KG1 (cell line): ENCODE measurements at places on chromosomes 3 and 15.

GRCh38 chr15:83290236-83290635 lies 5.8 kb upstream of the BNC1 start:
- no peak for DNase-seq

DNA sequence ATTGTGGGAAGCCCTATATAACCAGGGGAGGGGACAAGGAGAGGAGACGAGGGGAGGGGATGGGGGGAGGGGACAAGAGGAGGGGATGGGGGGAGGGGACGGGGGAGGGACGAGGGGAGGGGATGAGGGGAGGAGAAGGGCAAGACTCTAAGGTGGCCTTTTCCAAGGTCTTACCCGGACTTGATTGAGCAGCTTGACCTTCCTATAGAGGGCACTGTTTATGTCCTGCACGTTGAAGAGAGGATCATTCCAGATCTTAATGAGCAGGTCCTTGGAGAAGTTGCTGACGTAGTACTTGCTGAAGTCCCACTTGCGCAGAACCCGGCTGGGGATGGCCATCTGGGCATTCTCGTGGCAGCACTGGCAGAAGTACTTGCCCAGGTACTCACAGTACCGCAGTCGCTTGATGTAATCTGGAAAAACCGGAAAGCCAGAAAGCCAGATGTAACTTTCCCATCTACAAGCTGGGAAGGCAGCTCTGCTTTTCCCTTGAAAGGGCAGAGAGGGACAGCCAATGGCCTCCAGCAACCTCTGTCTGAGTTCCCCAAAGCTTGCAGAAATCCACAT lies 55.7 kb downstream of the RUBCN start:
- no peak for DNase-seq

DNA sequence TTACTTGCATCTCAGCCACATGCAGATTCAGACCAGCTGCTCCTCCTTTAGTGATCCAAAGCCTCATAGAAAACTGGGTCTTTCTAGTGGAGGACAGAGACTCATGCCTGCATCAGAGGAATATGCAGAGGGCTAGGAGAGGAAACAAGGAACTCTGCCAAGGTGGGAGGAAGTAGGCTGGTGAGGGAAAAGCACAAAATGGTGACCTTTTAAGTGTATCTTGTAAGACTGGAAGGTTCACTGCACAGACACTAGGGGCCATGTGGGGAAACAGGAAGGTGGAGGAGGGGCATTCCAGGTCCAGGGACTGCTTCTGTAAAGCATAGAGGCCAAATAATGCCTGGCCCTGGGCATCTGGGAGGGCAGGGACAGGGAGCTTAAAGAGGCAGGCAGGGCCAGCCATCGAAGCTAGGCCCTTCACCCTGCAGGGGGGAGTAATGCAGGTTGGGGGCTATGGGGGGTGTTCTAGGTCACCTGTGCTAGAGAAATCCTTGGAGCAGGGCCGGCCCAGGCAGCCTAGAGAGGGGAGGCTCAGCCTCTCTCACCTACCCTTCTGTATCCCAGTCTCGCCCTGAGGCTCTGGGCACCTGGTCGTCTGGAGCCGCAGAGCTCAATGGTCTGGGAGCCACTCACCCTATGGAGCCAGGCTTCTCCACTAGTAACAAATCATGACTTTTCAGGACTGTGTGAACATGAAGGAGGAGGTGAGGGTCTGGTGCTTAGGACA lies 117.7 kb downstream of the DNAJB8 start:
- DNase-seq = no peak

GRCh38 chr15:59376733-59377132 lies 4.1 kb upstream of the MYO1E start:
- no peak for DNase-seq

DNA sequence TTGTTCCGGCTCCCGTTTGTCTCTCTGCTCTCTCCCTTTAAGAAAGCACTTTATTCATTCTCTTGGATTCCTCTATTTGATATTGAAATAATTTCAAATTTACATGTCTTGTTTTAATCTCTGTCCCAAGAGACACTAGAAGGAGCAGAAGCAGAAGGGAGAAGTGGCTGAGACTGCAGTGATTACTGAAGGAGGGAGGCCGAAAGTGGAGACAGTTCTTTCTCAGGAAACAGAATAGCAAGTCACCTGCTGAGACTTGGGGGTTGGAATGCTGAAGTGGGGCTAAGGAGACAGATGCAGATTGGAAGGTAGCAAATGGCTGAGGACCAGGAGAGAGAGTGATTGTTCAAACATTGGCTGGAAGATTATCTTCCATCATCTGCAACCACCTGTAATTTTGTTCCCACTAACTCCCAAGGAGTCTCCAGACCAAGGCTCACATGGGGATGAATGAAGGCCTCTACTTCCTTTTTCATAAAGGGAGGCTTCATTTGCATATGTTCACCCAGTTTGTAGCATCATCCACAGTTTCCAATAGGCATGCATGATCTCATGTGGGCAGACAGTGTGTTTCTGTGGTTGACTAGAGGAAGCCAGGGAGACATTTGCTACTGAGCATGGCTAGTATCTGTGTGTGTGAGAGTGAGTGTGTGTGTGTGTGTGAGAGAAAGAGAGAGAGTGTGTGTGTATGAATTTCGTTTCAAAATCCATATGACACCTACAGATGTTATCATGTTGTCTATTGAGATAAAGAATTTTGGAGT lies 24.0 kb downstream of the LTF start:
- no peak for DNase-seq

- no peak for DNase-seq
Observed at GRCh38 chr3:42369304-42369703, 41.1 kb downstream of the LYZL4 start.

DNA sequence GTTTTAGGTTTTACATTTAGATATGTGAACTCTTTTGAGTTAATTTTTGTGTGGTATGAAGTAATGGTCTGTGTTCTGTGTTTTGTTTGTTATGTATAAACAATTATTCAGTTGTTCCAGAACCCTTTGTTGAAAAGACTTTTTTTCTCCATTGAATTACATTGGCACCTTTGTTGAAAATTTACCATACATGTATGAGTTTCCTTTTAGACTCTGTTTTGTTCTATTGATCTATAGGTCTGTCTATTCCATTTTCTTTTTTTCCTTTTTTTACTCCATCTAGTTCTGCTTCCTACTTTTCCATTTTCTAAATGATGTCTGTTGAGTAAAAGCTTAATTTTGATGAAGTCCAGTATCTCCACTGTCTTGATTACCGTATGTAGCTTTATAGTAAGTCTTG lies 31.4 kb downstream of the ARIH2 start:
- no peak for DNase-seq

DNA sequence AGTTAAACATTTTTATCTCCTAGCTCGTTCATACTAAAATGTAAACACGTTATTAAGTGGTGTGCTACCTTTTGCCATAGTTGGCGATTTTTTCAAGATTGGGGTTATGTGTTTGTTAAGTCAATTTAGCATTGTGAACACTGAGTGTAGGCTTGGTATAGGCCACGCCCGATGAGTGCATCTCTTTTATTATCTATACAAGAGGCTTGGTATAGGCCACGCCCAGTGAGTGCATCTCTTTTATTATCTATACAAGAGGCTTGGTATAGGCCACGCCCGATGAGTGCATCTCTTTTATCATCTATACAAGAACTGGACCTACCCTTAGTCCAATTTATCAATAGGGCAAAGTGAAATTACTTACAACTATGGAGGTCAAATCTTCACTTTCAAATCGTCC lies 70.4 kb downstream of the NIPA2 start:
- DNase-seq = no peak

GRCh38 chr15:46301291-46301690 lies 666.5 kb downstream of the SQOR start:
- DNase-seq = no peak

GRCh38 chr15:67941648-67942310 lies 101.9 kb upstream of the RNU6-1 start:
- DNase-seq = no peak

- no peak for DNase-seq
Observed at GRCh38 chr3:168417016-168417415, 321.3 kb upstream of the GOLIM4 start.

GRCh38 chr15:92915766-92916435 lies 15.8 kb downstream of the CHD2 start:
- DNase-seq = no peak

GRCh38 chr15:26069231-26069641 lies 206.1 kb upstream of the ATP10A start:
- no peak for DNase-seq

DNA sequence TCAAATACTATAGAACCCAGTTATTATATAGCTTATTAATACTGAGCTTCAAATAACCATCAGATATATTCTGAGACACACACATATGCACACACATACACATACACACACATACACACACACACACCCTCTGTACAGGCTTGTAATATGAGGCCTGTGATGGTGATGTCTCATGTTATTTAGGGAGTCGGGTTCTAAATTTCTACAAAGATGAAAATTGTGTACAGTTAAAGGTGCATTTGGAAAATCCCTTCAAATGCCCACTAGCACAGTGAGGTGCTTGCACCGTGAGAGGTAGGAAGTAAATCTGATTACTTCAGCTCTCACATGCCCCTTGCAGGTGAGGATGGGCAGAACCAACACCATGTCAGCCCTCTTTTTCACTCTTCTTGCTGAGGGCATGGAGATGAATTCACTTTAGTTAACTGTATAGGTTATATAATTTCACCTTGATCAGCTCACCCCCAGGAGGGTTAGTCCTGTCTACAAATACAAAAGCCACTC lies 294.5 kb upstream of the PROK2 start:
- DNase-seq = no peak

DNA sequence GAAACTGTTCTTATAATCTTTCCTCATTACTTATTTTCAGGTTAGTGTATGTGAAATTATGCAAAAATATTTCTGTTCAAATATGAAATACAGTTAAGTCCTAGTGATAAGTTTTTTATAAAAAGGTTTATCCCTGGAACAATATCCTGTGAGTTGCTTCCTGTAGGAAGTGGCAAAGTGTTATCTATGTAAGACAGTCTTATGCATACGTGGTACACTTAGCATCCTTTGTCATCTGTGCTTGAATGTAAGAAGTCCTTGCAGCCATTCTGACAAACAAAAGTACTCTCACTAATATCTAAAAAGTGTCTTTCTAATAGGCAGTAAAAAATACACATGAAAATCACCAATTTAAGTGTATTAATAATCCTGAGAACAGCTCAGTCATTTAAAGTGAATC lies 372.5 kb upstream of the BCHE start:
- no peak for DNase-seq

DNA sequence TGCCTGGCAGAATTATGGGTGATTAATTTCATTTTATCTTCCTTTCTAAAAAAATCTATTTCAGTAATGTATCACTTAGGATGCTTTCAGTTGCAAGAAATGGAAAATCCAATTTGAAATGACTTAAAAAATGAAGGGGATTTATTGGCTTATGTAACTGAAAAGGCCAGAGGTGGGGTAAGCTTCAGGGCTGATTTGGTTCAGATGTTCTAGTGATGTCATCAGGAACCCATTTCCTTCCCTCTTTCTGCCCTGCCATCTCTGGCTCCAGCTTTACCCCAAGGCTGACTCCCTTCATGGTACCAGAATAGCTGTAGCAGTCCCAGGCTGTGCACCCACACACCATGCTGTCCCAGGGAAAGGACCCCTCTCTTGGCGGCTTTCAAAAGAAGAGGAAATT lies 18.5 kb upstream of the REC114 start:
- DNase-seq = no peak

- no peak for DNase-seq
Observed at GRCh38 chr3:56691165-56692000, 8.3 kb upstream of the TASOR start.
